ENCODE measurements at places on chromosomes 16 and 17.
A peak's percentile ranks its signal among the peaks of the same experiment; 100 is the strongest.

GRCh38 chr17:8831234-8831849 is 32.2 kb upstream of the MFSD6L start:
- no peak for DNase-seq

DNA sequence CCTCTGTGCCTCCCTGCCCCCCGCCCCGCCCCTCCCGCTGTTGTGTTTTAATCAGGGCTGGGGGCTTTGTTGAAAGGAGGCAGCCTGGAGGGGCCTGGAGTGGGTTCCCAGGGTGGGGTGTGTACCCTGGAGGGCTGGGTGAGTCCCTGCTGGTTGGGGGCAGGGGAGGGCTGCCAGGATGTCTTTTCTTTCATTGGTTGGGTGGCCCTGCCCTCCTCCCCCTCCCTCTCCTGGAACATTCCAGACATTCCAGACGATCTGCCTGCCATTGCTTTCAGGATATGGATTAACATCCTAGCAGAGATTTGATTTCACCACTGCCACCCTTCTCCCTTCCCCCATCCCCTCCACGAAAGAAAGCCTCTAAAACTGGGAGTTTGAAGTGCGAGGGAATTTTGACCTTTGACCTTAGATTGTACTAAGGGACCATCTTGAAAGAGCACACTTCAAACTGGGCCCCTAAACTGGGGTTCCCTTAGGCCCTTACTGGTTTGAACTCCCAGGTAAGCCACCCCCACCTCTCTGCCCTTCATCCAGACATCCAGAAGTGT is 25.3 kb downstream of the IGF2BP1 start:
- peak; percentile 88 for DNase-seq

DNA sequence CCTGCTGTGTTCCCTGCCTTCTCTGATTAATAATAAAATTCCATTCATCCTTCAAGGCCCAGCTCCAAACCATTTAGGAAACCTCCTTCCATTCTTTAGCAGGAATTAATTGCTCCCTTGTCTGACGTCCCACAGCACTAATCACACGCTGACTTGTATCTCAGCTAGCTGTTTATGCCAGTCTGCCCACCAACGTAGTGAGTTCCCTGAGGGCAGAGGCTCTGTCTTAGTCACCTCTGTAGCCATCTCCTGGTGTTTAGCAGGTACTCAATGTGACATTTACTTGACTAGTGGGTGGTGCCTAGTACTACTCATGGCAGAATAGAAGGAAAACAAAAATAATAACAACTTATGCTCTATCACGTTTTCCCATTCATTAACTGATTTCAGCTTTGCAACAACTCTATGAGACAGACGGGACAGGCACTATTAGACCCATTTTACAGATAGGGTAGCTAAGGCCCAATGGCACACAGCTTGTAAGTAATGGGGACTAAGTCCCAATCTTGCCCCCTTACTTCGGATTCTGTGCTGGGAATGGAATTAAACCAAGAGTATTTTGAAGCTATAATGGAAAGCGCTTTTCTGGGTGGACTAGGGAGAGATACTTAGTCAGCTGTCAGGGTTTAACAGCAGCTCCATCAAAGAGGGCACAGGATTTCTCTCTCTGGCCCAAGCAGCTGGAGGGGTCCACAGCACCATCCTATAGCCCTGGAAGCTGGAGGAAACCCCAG is 931 bp upstream of the WIPF2 start:
- no peak for DNase-seq

DNA sequence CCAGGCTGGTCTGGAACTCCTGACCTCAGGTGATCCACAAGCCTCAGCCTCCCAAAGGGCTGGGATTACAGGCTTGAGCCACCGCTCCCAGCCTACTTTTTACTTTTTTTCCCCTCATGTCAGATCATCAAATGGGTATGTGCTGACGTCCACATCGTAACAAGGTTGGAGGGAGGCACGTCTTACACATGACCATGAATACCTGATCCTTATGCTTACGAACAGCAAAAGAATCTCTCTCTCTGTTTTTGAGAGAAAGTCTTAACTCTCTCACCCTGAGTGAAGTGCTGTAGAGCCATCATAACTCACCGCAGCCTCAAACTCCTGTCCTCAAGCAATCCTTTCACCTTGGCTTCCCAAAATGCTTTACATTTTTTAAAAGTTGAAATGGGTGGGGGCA is 29.5 kb upstream of the TMEM92 start:
- DNase-seq, result no peak

GRCh38 chr17:67215991-67216421 is 29.0 kb downstream of the HELZ start:
- no peak for DNase-seq

DNA sequence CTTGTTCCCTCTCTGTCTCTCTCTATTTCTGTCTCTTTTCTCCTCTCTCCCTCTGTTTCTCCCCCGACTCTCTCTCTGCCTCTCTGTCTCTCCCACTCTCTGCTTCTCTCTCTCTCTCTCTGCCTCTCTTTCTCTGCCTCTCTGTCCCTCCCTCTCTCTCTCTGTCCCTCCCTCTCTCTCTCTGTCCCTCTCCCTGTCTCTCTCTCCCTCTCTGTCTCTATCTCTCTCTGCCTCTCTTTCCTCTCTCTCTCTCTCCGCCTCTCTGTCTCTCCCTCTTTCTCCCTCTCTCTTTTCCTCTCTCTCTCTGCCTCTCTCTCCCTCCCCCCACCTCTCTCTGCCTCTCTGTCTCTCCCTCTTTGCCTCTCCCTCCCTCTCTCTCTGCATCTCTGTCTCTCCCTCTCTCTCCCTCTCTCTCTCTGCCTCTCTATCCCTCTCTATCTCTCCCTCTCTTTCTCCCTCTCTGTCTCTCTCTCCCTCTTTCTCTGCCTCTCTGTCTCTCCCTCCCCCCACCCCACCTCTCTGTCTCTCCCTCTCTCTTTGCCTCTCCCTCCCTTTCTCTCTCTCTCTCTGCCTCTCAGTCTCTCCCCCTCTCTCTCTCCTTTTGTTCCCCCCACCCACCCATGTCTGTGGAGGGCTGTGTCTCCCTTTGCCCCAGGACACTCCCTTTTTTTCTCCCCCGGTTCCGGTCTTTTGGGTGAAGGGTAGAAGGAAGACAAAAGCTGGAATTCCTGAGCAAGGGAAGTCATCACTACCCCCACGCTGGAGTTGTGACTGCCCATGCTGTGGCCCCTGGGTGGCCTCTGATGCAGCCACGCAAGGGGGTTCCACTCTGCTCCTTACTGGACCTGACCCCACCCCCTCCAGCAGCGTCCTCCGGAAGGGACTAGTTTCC is 27.1 kb upstream of the MGAT5B start:
- DNase-seq, result no peak

- no peak for DNase-seq
Observed at GRCh38 chr16:58121132-58121531, 8.0 kb downstream of the CFAP20 start.

DNA sequence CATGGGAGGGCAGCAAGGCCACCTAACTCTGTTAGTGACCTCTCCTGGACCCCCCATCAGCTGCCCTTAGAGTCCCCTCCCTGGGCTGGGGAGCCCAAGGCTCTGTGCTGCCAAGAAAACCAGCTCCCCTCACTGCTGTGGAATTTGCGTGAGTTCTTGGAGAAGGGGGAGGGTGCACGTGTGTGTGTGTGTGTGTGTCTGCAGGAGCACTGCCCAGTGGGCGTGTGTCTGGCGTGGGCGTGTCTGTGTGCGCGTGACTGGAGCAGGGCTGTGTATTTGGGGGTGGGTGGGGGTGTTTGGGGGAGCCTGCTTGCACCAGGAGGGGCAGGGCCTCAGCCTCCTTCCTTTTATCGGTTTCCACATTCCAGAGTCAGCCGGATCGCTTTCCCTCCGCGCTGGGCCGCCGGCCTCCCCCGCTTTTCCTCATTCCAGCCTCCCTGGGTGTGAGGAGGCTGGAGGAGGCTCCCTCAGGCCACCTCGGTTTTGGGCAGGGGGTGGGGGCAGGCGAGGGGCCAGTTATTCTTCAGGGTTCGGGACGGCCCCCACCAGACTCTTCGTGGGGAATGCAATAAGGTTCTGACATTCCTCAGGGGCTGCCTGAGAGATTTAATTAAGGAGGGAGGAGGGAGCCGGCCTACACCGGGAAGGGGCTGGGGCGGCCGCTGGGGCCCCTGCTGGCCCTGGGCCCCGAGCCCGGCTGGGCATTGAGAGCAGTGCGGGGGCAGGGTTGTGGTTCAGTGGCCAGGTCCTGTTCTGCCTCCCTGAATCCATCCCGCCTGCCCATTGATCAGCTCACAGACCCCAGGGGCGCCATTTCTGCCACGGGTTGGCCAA is 2.5 kb downstream of the VASN start:
- DNase-seq, result no peak

DNA sequence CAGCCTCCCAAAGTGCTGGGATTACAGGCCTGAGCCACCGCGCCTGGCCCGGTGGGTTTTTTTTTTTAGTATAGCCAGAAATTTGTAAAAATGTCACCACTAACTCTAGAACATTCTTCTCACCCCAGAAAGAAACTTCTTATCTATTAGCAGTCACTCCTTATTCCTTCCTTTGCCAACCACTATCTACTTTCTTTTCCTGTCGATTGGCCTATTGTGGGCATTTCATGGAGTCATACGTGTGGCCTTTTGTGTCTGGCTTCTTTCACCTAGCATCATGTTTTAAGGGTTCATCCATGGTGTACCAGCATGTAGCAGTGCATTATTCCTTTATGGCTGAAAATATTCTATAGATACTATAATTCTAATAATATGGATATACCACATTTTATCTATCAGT is 3.6 kb downstream of the CYB5D2 start:
- DNase-seq, result no peak

- DNase-seq, result no peak
Observed at GRCh38 chr17:81385320-81386111, 9.7 kb upstream of the BAHCC1 start.

- DNase-seq, result no peak
Observed at GRCh38 chr17:28615260-28615940, 1.4 kb upstream of the RSKR start.

DNA sequence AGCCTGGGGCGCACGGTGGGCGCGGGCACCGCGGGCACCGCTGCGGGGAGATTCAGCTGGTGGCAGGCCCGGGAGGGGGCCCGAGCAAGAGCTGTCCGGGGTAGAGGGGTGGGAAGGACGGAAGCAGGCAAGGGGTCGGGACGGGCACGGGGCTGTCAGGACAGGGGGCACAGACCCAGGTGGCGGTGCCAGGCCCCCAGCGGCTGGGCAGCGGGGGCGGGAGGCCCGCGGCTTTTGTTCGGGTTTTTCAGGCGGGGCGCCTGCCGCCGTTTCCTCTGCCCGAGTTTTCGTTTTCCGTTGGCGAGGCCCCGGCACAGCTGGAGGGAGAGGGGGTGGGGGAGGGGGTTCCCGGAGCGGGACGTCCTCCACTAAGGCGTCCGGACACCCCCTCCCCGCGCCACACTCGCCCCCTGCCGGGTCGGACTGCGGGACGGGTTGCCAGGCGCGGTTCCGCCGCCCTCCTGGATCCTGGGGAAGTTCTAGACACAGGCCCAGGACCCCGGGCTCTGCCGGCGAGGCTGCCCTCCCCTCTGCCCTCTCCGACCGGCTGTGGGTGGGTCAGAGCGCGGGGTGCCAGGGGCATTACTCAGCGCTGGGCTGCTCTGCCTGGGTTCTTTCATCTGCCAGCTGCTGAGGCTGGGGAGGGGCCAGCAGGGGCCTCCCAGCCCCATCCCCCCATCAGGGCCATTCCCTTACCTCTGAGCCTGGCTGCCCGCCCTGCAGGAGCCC is 543 bp downstream of the ARHGAP23 start:
- DNase-seq, result no peak

- no peak for DNase-seq
Observed at GRCh38 chr17:71334048-71334751, 786.6 kb upstream of the SOX9 start.

DNA sequence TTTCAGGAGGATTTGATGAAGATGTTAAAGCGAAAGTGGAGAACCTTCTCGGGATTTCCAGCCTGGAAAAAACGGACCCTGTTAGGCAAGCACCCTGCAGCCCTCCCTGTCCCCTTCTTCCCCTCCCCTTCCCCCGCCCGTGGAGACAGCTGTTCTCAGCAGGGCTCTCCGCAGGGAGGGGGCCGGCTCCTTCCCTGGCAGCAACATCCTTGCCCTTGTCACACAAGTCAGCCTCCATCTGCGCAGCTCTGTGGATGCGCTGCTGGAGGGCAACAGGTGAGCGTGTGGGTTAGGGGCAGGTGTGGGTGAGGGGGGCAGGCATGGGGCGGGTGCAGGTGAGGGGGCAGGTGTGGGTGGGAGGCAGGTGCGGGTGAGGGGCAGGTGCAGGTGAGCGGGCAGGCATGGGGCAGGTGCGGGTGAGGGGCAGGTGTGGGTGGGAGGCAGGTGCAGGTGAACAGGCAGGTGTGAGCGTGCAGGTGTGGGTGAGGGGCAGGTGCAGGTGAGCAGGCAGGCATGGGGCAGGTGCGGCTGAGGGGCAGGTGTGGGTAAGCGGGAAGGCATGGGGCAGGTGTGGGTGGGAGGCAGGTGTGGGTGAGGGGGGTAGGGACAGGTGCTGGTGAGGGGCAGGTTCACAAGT is 9.4 kb downstream of the CYBC1 start:
- no peak for DNase-seq

DNA sequence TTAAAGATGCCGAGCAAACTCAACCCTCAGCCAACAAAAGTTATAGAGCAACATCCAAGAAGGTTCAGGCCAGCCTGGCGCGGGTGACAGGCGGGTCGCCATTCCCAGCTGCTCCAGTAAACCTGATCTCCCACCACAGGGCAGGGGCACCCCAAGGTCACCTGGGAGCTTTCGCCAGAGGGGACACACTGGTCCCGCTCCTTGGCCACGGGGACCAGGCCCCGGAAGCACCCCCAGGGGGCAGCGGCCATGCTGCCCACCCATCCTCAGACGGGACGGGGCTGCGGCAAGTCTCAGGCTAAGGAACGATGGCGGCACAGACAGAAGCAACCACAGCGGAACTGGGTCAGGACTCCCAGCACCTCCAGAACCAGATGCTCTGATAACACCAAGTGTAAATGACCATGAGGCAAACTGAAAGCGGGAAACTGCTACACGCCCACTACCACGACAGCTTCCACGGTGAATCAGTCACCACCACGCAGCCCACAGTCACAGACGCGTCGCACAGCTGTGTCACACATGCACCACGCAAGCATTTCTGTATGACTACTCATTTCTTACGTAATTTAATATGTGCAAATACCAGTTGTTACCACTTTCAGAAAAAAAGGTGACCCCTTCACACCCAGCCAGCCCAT is 14.1 kb upstream of the CCDC154 start:
- DNase-seq, result no peak

- DNase-seq, result no peak
Observed at GRCh38 chr17:733743-734142, 1.3 kb downstream of the TLCD3A start.

- DNase-seq, result no peak
Observed at GRCh38 chr17:29663155-29663554, 40.4 kb upstream of the CORO6 start.

GRCh38 chr16:4152267-4152666 is 36.0 kb upstream of the ADCY9 start:
- DNase-seq, result no peak

- DNase-seq, result no peak
Observed at GRCh38 chr16:5971106-5971505, 873.5 kb upstream of the EEF2KMT start.

DNA sequence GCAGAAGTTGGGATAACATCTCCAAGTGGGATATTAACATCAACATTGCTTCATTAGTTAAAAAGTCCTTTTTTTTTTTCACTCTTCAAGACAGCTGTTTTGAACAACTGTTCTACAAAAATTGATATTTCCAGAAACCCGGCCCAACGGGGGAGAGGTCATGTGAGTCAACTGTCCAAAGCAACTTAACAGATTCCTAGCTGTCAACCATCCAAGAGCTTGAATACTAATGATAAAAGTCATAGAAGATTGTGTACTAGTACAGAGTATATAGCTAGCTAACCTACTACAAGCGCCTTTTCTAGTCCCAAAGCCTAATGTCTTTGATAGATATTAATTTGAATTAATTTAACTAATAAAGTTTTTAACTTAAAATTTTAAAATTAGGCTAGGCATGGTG is 172.0 kb downstream of the CYB561 start:
- DNase-seq, result no peak

GRCh38 chr17:15403276-15403939 is 62.0 kb upstream of the TEKT3 start:
- DNase-seq, result no peak

All from HS-27A (cell line).